ENCODE measurements at places on chromosomes 5 and 9. TPM values are rescaled to one million over a fixed set of nuclear protein-coding genes. Genes with fewer than 3 reads are reported as not detected.

SH3GL2 gene
- total RNA-seq = not detected

TRPM6 gene
- not detected for total RNA-seq

PTRH1 gene
- total RNA-seq = 8.9 TPM

PLEKHG4B gene
- total RNA-seq = not detected

MELK gene
- not detected for total RNA-seq

HTR1A gene
- not detected for total RNA-seq

OSMR gene
- not detected for total RNA-seq

IGFBPL1 gene
- not detected for total RNA-seq

DNA sequence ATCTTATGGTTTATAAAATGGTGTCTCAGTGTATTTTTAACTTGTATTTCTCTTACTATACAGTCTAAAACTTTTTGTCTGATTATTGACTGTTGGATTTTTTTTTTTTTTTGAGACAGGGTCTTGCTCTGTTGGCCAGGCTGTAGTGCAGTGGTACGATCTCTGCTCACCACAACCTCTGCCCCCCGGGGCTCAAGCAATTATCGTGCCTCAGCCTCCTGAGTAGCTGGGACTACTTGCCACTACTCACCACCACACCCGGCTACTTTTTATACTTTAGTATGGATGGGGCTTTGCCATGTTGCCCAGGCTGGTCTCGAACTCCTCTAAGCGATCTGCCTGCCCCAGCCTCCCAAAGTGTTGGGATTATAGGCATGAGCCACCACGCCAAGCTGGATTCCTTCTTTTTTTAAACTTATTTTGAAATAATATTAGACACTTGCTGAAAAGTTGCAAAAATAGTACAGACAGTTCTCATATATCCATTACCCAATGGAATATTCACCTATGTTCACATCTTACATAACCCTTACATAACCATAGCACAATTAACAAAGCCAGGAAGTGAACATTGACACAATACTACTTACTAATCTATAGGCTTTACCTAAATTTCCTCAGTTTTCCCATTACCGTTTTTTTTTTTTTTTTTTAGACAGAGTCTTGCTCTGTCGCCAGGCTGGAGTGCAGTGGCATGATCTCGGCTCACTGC, 47.2 kb downstream of the STOM start:
- no peak for DNase-seq
- no peak overlapping the region for H3K27ac ChIP-seq
- H3K4me1 ChIP-seq = peaks cover 27% of the 10 kb centered on the region
- H3K4me3 ChIP-seq = no peak overlapping the region

- peaks cover 14% of the 10 kb centered on the region for H3K36me3 ChIP-seq
- H3K27me3 ChIP-seq = no peaks in the 10 kb centered on the region
- peaks cover 81% of the 10 kb centered on the region for H3K4me1 ChIP-seq
- peak; percentile 88 for DNase-seq
Measured at GRCh38 chr9:36151316-36152210, 15.0 kb downstream of the GLIPR2 start.

GRCh38 chr5:157893611-157894010, 34.7 kb upstream of the CLINT1 start:
- H3K36me3 ChIP-seq = no peaks in the 10 kb centered on the region
- H3K4me1 ChIP-seq = no peaks in the 10 kb centered on the region
- no peak overlapping the region for H3K4me3 ChIP-seq
- DNase-seq = no peak

DNA sequence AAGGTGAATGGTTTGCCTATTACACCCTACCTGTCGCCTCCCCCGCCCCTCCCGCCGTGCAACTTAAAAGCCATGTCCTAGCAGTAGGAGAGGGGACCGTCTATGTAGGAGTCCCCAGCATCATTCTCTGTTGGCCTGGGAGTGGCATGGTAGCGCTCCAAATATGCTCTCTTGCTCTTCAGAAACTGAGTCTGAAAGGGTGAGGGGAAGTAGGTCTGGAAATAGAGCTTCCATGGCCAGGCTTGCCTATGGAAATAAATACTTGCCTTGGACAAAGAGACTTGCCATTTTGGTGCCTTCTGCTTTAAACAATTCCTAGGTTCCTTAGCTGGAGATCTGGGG, 1.4 kb downstream of the RGS7BP start:
- H3K36me3 ChIP-seq = no peaks in the 10 kb centered on the region
- no peak overlapping the region for H3K27ac ChIP-seq
- peaks cover 35% of the 10 kb centered on the region for H3K27me3 ChIP-seq
- DNase-seq = no peak
- H3K4me1 ChIP-seq = peaks cover 2% of the 10 kb centered on the region
- no peak overlapping the region for H3K4me3 ChIP-seq

DNA sequence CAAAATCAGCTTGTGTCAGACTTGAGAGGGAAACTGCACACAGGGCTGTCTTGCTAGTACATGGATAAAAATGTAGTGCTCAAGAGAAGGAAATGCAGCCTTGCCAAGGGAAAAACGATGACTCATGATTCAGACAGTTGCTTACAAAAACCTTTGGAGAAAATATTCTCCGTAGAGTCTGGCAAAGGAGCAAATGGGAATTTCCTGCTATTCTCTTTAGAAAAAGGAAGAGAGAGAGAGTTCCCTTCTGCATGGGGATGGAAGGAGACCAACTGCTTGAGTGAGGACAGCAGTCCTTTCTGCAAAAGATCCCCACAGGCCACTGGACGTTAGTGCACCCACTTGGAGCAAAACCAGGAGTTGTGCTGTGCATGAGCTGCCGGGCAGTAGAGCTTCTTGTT, 7.6 kb downstream of the IFNB1 start:
- no peaks in the 10 kb centered on the region for H3K27me3 ChIP-seq
- H3K27ac ChIP-seq = no peak overlapping the region
- no peaks in the 10 kb centered on the region for H3K36me3 ChIP-seq
- no peak overlapping the region for H3K4me3 ChIP-seq
- H3K4me1 ChIP-seq = no peaks in the 10 kb centered on the region

- no peaks in the 10 kb centered on the region for H3K27me3 ChIP-seq
- H3K27ac ChIP-seq = no peak overlapping the region
- DNase-seq = no peak
- H3K4me1 ChIP-seq = peaks cover 40% of the 10 kb centered on the region
- H3K36me3 ChIP-seq = no peaks in the 10 kb centered on the region
Measured at GRCh38 chr9:94869415-94869843, 142.9 kb downstream of the AOPEP start.

DNA sequence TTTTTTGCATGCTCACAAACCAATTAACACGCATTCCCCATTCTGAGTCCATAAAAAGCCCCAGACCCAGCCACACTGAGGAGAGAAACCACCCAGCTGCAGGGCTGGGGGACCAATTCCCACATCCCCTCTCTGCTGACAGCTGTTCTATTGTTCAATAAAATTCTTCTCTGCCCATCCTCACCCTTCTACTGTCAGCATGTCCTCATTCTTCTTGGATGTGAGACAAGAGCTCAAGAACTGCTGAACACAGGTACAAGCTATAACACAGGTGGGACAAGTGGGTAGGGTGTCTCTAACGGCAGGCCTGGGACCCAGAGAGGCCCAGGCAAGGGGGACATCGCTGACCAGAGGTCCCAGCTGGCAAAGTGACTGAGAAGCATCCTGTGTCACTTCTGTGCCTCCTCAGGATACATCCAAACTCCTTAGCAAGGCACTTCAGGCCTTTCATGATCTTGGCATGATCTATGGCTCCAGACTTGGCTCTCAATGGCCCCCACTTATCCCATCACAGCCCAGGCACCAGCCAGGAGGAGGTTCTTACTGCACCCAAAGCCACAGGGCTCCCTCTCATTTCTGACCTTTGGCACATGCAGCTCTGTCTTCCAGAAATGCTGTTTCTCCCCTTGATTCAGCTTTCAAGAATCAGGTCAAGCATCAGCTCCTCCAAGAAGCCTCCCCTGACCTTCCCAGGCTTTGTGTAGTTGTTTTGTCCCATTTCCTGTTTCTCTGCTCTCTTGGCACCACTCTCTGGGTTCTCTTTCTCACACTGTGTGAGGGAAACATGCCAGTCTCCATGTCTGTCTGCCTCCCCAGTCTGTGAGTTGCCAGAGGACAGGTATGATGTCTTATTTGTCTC, 7.3 kb upstream of the ALDH1B1 start:
- no peaks in the 10 kb centered on the region for H3K4me1 ChIP-seq
- no peak for DNase-seq
- no peaks in the 10 kb centered on the region for H3K27me3 ChIP-seq
- no peaks in the 10 kb centered on the region for H3K36me3 ChIP-seq
- no peak overlapping the region for H3K4me3 ChIP-seq

GRCh38 chr5:157670662-157671591, at the start of gene C5orf52:
C5orf52 (plus strand) TSS chr5:157671533; CDS start chr5:157671615, 82 bp downstream.
- peak within 1 kb of the TSS; percentile 89 for H3K4me3 ChIP-seq
- peaks cover 48% of the 10 kb centered on the region for H3K27me3 ChIP-seq
- H3K4me1 ChIP-seq = peaks cover 22% of the 10 kb centered on the region
- H3K27ac ChIP-seq = peak within 1 kb of the TSS; percentile 49

DNA sequence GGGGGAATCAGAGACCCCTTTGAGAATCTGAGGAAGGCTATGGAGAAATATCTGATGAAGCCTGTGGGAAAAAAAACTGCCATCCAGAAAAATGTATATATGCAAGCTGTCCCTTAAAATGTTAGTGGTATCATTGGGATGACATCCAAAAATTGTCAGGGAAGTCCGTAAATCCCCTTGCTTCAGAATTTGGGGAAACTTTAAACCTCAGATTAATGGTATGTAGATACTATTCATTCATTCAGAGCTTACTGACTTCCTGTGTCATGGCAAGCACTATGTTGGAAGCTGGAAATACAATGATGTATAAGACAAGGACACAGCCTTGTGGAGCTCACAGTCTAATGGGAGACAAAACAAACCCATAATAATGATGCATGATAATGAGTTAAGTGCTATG, 10.9 kb upstream of the MOB3B start:
- H3K4me1 ChIP-seq = no peaks in the 10 kb centered on the region
- H3K27ac ChIP-seq = no peak overlapping the region
- DNase-seq = no peak
- H3K4me3 ChIP-seq = no peak overlapping the region
- peaks cover 51% of the 10 kb centered on the region for H3K36me3 ChIP-seq

- H3K36me3 ChIP-seq = no peaks in the 10 kb centered on the region
- no peak overlapping the region for H3K27ac ChIP-seq
- H3K4me1 ChIP-seq = no peaks in the 10 kb centered on the region
- no peak for DNase-seq
- peaks cover 17% of the 10 kb centered on the region for H3K27me3 ChIP-seq
Measured at GRCh38 chr5:54329731-54330709, 19.6 kb upstream of the ARL15 start.

GRCh38 chr9:132498531-132499210, 83.7 kb upstream of the BARHL1 start:
- no peaks in the 10 kb centered on the region for H3K4me1 ChIP-seq
- H3K27me3 ChIP-seq = peaks cover 39% of the 10 kb centered on the region
- H3K27ac ChIP-seq = no peak overlapping the region
- H3K36me3 ChIP-seq = peaks cover 4% of the 10 kb centered on the region
- H3K4me3 ChIP-seq = no peak overlapping the region

GRCh38 chr5:150568663-150569062, 60.7 kb downstream of the NDST1 start:
- H3K4me3 ChIP-seq = no peak overlapping the region
- no peaks in the 10 kb centered on the region for H3K4me1 ChIP-seq
- no peak overlapping the region for H3K27ac ChIP-seq

DNA sequence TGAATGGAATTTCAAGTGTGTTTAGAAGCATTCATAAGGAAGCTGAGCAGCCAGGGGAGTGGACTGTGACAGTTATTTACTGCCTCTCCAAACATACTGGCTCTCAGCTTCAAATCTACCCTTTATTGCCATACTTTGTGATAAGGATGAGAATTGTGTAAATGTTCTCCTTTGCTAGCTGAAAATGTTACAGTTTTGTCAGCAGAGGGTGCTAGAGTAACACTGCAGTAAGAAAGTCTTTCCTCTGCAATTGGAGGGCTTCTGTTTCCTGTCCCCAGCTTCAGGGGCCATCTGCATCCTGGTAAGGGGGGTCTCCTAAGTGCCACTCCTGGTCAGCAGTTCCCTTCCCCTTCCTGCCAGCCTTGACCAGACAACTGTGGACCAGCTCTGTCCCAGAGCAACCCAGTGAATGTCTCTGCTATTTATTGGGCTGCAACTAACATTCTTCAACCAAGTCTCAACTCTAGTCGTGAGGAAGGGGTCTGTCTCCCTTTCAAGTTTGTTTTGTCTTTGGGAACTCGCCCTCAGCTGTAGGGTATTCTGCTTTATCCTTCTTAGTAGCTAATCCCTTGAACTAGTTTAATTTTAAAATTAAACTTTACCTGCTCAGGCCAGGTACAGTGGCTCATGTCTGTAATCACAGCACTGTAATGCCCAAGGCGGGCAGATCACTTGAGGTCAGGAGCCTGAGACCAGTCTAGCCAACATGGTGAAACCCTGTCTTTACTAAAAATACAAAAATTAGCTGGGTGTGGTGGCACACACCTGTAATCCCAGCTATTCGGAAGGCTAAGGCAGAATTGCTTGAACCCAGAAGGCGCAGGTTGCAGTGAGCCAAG, 45.3 kb downstream of the RAPGEF6 start:
- H3K27ac ChIP-seq = peak overlapping the region; percentile 52
- H3K4me1 ChIP-seq = peaks cover 47% of the 10 kb centered on the region
- DNase-seq = peak; percentile 73
- H3K4me3 ChIP-seq = no peak overlapping the region

GRCh38 chr5:124061068-124061430, 549.1 kb downstream of the CSNK1G3 start:
- no peak overlapping the region for H3K4me3 ChIP-seq
- H3K27ac ChIP-seq = no peak overlapping the region
- no peaks in the 10 kb centered on the region for H3K36me3 ChIP-seq
- peaks cover 2% of the 10 kb centered on the region for H3K4me1 ChIP-seq

DNA sequence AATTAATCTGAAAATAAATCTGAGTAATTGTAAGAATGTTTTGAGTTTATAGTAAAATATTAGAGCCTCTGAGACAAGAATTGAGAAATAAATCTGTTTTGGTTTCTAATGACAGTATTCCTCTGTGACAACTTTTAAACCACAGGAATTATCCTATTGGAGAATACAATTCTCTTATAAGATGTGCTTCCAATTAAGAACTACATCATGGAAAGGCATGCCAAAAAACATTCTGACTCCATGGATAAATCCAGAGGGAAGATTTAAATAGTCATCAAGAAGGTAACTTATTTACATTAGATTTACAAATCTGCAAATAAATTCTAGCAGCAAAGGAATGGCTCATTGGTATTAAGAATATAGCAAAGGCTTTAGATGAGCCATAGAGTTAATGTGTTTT, 178.3 kb upstream of the ACOT12 start:
- H3K27me3 ChIP-seq = no peaks in the 10 kb centered on the region
- H3K36me3 ChIP-seq = peaks cover 47% of the 10 kb centered on the region
- no peak for DNase-seq
- peaks cover 14% of the 10 kb centered on the region for H3K4me1 ChIP-seq
- no peak overlapping the region for H3K4me3 ChIP-seq

DNA sequence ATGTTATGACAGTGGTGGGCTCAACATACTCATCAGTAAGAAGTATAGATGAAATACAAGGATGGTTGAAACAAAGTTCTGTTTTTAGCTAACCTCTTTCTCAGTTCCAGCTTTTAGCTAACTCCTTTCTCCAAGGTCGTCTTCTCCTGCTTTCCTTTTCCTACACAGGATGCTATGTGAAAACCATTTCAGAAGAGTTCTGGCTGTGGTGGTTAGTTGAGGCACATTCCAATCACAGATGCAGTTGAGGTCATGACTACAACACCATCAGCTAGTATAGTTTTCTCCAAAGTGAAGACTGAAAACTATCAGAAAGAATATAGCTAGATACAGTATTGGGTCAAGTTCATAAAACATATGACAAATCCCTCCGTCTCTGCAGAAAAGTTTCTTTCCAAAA, 477.7 kb upstream of the C9orf72 start:
- no peaks in the 10 kb centered on the region for H3K4me1 ChIP-seq
- no peak overlapping the region for H3K27ac ChIP-seq
- DNase-seq = no peak
- H3K27me3 ChIP-seq = no peaks in the 10 kb centered on the region
- H3K36me3 ChIP-seq = no peaks in the 10 kb centered on the region

- no peak overlapping the region for H3K27ac ChIP-seq
- no peaks in the 10 kb centered on the region for H3K4me1 ChIP-seq
- no peak for DNase-seq
- H3K27me3 ChIP-seq = no peaks in the 10 kb centered on the region
- no peak overlapping the region for H3K4me3 ChIP-seq
Measured at GRCh38 chr9:116423149-116423548, 264.0 kb upstream of the TRIM32 start.

Measured in naive thymus-derived CD8-positive, alpha-beta T cell (primary cell).